ENCODE measurements at places on chromosomes 16 and 17. TPM values are rescaled to one million over a fixed set of nuclear protein-coding genes. Genes with fewer than 3 reads are reported as not detected.
A peak's percentile ranks its signal among the peaks of the same experiment; 100 is the strongest.

The LITAFD gene
- not detected for total RNA-seq

DNA sequence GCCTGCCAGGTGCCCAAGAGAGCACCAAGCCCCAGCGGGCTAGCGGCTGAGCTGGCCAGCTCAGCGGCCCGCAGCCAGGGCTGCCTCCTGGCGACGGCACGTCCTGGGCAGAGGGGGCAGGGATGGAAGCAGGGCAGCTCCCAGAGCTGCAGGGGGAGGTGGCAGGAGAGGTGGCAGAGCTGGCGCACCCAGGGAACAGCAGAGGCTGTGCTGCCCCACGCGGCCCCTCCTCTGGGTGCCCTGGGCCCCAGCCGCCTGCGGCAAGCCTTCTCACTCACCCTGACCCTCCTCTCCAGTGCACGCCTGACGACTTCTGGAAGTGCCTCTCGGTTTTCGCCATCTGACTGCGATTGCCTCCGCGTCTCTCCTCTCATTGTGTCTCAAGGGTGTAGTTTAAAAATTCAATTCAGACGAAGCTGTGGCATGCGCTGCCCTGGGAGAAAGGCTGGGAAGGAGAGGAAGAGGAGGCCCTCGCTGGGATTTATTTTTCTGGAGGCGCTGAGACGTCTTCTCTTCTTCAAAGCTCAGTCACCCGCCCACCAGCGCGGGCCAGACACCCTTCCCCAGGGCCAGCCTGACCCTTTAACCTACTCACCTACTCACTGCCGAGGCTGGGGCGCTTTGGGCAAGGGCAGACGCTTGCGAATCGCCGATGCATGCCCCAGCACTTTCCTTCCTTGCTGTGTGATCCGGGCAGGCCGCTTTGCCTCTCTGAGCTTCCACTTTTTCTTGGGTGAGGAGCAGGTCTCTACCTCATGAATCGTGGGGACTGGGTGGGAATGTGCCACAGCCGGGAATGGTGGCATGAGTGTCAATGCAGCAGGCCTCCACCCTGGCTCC lies 24.9 kb downstream of the GSE1 start:
- no peak for DNase-seq

GRCh38 chr17:78325076-78325687 lies 34.7 kb downstream of the SOCS3 start:
- peak; percentile 72 for DNase-seq

- no peak for DNase-seq
Observed at GRCh38 chr16:48619547-48619946, 9.6 kb upstream of the N4BP1 start.

GRCh38 chr17:50482516-50482915 lies 3.9 kb downstream of the RSAD1 start:
- peak; percentile 89 for DNase-seq

GRCh38 chr16:88635671-88636319 lies 2.6 kb upstream of the IL17C start:
- no peak for DNase-seq

DNA sequence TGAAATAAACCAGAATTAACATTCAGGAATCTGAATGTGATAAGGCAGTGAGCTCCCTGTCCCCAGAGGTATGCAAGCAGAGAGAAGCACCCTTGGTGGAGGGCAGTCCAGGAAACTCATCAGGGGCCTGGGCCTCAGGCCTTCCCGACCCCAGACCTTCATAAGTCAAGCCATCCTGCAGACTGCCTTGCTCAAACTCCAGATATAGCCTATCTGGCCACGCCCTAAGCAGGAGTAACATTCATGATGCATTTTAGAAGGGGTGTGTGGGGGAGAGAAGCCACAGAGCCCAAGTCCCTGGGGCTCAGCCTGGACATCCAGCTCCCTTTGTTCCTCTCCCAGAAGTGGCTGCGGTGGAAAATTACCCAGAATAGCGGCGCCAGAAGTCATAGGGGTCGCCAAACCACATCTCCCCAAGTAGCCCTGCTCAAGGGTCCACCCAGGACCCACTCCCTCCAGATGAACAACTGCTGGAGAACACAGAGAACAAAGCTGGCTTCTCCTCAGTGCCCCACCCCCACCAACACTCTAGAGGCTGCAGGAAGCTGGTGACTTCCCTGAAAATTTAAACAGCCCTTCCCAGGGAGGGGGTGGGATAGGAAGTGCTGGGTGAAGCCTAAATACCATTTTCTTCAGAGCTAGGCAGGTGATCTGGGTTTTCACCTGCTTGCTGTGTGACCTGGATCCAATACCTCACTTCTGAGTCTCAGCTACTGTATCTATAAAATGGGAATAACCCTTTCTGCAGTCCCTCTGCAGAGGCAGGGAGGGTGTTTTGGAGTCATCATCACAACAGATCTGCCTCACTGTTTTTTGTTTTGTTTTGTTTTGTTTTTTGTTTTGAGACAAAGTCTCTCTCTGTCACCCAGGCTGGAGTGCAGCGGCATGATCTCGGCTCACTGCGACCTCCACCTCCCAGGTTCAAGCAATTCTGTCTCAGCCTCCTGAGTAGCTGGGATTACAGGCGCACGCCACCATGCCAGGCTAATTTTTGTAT lies 1.5 kb upstream of the SREBF1 start:
- no peak for DNase-seq

DNA sequence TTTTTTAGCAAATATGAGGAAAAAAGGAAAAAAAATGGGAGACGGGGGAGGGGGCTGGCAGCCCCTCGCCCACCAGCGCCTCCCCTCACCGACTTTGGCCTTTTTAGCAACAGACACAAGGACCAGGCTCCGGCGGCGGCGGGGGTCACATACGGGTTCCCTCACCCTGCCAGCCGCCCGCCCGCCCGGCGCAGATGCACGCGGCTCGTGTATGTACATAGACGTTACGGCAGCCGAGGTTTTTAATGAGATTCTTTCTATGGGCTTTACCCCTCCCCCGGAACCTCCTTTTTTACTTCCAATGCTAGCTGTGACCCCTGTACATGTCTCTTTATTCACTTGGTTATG lies 1.2 kb upstream of the TMEM88 start:
- DNase-seq = no peak

DNA sequence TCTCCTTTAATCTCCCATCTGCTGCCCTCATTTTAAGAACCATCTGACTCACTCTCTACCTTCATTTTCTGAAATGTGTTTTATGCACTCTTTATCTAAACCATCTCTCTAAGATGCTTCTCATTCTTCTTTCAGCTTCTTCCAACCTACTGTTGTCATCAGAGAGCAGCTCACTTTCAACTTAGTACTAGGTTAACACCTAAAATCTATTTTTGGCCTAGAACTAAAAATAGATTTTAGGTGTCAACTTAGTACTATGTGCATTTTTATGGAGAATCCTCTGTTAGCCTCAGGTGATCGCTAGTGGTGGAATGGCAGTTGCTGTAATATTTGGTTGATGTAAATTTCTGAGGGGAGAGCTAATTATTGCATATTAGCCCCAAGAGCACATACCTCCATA lies 277.1 kb downstream of the KCNJ2 start:
- DNase-seq = no peak

DNA sequence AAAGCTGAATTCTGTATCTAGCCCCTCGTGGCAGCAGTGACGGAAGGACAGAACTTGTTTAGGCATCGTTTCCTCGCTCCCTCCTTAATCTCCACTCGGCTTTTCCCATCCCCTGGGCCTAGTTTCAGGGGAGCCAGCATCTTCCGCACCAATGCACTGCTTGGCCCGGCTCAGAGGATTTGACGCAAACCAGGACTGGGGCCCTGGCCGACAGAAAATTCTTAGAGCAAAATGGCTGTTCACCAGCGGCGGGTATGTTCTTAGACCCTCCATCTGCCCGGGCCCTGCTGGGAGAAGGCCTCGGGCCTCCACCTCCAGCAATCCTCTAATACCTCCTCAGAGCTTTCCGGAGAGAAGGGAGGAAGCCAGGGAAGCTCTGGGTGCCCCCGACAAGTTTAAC lies 54.6 kb downstream of the TBC1D16 start:
- DNase-seq = no peak

Measured in cardiac muscle cell (in vitro differentiated cells and primary cell).